ENCODE measurements at places on chromosomes 3 and 15.

DNA sequence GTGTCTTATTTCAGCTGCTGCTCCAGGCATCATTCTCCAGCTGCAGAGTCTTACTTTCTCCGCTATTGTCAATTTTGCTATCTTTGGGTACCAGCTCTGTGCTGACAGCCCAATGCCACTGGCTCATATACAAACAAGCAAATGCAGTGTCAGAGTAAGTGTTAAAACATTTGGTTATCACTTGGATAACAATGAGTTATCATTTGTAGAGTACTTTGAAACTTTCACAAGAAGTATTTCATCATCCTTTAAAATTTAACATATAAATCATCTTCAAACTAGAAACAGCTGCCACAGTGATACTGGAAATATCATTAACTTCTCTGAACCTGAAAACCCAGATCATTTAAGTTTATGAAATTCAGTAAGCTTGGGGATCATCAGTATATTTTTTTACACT is 13.8 kb downstream of the TSPAN3 start:
- DNase-seq = no peak

- no peak for DNase-seq
These were observed 613.8 kb upstream of the NR2F2 start for GRCh38 chr15:95716708-95717107.

GRCh38 chr3:196175116-196175625 is 36.0 kb downstream of the ZDHHC19 start:
- DNase-seq = no peak

GRCh38 chr3:15505479-15506165 is 15.9 kb downstream of the COLQ start:
- no peak for DNase-seq

- DNase-seq = no peak
These were observed 18.0 kb upstream of the IQCF1 start for GRCh38 chr3:51921081-51921578.
